ENCODE measurements at places on chromosomes 13 and 19.

GRCh38 chr13:39531646-39532045, 71.3 kb downstream of the LHFPL6 start:
- no peak for DNase-seq

DNA sequence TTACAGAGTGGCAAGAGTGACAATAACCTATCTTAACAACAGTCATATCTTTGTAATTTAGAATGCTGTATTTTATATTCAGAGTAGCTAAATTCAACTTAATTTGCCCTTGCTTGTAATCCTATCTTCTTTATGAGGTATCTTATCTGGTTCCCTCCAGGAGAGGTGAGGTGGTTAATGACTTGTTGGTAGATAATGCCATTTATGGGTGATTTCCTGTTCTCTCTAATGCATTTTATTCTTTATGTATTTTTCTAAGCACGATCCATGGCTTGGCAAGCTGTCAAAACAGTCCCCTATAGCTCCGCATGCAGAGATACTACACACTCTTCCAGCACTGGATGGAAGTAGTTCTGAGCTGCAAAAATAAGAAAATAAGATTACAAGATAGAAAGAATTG, 267.9 kb downstream of the LMO7 start:
- no peak for DNase-seq

DNA sequence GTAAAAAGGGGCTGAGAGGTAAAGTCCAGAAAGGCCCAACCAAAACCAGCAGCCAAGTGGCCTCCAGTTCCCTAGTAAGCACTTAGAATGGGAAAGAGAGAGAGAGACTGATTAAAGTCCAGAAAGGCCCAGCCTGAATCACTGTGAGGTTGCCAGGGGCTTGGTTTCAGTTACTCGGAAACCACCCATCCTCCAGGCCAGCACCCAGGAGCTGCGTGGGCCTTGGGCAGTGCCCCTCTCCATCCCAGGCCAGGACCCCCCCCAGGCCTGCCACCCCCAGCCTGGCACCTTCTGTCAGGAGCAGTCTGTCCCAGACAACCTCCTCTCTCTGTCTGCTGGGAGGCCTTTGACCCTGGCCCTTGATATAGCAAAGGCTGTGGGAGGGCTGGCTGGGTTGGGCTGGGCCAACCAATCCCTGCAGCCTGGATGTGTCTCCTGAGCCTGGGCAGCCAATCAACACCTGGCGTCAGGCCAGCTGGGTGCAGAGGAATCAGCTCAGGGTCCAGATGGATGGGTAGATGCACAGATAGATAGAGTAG, at the start of gene CYP4F2:
Gene CYP4F2 (minus strand): TSS at position 337 of the 539 bp plus-strand sequence. CDS start 463 bp downstream, outside the sequence.
- DNase-seq = no peak

DNA sequence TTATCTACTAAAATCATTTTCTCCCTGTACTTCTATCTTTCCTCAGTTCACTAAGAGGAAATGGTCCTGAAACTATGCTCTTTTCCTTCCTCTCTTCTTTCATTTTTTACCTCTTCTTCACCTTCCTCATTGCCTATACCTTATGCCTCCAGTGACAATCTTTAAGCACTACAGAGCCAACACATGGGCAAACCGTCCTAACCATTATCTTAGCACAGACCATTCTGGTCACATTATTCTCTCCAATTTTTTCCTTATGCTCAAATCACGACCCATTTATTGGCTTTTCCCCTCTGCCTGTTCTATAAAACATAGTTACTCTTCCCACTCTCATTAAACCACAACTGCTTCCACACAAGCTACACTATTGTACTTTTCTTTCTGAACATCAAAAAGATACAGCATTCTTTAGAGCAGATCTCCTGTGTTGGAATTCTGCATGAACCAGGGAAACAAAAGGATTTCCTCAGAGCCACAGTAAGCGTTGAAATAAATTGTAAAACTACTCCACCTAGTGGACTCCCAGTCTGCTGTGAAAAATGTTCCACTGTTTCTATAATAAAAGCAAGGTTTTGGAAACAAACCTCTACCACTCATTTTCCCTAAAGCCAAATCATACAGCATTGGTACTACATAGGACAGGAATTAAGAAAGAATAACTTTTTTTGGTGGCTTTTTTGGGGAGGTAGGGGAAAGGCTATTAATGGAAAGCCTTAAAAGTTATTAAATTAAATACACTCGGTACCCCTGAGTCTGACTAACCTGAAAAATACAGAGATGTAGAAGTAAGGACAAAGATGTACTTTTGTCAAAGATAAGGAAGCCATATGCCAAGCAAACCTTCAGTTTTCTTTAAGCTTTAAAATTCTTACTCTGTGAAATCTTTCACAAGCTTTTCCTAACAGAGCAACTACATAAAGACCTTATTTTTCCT, 19.5 kb downstream of the NUFIP1 start:
- no peak for DNase-seq

DNA sequence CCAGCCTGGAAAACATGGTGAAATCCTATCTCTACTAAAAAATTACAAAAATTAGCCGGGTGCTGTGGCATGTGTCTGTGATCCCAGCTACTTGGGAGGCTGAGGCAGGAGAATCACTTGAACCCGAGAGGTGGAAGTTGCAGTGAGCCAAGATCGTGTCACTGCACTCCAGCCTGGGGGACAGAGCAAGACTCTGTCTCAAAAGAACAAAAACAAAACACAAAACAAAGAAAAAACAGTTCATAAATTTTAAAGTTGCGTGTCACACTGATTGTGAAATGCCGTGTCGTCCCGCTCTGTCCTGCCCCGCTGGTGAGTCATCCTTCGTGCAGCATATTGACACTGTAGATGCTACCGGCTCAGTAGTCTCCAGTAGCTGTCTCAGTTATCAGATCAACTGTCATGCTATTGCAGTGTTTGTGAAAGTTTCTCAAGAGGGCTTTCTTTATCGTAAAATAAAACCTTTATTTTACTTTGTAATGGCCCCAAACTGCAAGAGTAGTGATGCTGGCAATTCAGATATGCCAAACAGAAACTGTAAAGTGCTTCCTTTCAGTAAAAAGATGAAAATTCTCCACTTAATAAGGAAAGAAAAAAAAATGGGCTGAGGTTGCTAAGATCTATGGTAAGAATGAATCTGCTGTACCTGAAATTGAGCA, 36.4 kb upstream of the IGFL1 start:
- peak; percentile 62 for DNase-seq

DNA sequence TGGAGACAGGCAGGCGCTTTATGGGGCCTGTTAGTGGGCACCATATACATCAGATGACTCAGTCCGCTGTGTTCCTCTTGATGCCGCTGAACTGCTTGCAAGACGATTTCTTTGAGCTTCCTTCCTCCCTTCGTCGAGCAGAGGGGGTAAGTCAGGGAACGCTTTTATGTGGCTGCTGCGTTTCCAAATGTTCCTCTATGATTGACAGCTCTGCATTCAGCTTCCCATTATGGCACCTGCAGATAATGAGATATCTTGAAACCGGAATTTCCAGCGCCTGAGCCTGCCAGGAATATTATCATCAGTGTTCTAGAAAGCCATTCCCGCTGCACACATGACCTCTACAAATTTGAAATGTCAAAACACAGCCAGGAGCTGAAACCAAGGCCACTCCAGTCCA, 257.0 kb downstream of the TSHZ3 start:
- no peak for DNase-seq

- DNase-seq = no peak
Observed at GRCh38 chr13:97318532-97318931, 96.4 kb downstream of the MBNL2 start.

GRCh38 chr13:23902975-23903905, 5.9 kb upstream of the C1QTNF9B start:
- peak; percentile 11 for DNase-seq

DNA sequence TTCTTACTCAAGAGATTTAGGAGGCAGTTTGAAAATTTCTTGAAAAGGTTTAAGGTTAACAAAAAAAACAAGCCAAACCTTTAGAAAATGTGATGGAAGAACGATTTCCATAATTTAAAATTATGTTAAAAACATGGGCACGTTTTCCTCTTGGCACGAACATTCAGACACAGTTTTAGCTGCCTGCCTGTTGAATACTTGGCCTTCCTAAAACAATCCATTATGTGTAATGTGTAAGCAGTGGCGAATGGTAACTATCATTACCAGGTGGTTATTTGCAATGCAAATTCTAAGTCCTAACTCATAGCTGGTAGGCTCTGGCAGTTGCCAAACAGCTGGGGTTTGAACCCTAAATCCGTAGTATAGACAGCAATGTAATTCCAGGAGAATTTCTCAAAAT, 1425.7 kb upstream of the SLC10A2 start:
- DNase-seq = no peak

- DNase-seq = no peak
Observed at GRCh38 chr19:7230826-7231225, 63.4 kb downstream of the INSR start.

DNA sequence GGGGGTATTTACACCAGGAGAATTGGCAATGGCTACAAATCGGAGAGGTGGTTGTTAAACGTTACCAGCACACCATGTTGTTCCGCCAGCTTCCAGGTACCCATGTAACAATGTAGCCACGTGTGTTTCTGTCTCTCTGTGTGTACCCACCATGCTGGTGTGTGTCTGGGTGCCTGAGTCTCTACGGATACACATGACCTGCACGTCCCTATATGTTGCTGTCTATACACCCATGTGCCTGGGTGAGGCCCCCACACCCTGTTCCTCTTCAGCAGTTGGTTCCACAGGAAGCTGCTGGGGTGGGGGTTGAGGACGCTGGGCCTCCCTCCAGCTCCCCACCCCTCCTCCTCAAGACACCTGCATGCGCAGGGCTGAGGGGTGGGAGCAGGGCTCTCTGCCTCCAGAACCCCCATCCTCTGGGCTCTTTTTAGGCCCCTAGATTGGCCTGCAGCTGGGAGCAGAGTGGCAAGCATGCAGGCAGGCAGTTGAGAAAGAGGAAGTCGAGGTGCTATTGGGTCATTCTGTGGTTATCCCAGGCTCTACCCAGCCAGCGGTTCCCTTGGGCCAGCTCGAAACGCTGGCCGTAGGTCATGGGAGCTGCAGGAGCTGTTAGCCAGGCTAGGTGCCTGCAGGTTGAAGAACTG, at the start of gene ARHGEF18:
Gene ARHGEF18 (plus strand): TSS at position 351 of the 644 bp plus-strand sequence. CDS start 13,954 bp downstream, outside the sequence.
- no peak for DNase-seq

GRCh38 chr13:30158774-30159445, 148.4 kb downstream of the KATNAL1 start:
- DNase-seq = no peak

GRCh38 chr19:39993605-39994004, 3.3 kb upstream of the ZNF546 start:
- no peak for DNase-seq

- DNase-seq = no peak
Observed at GRCh38 chr13:113879494-113880360, 15.9 kb upstream of the GAS6 start.

GRCh38 chr13:25778365-25778764, 273.5 kb downstream of the SHISA2 start:
- DNase-seq = no peak

- DNase-seq = no peak
Observed at GRCh38 chr19:2212861-2213711, 23.0 kb downstream of the PLEKHJ1 start.

DNA sequence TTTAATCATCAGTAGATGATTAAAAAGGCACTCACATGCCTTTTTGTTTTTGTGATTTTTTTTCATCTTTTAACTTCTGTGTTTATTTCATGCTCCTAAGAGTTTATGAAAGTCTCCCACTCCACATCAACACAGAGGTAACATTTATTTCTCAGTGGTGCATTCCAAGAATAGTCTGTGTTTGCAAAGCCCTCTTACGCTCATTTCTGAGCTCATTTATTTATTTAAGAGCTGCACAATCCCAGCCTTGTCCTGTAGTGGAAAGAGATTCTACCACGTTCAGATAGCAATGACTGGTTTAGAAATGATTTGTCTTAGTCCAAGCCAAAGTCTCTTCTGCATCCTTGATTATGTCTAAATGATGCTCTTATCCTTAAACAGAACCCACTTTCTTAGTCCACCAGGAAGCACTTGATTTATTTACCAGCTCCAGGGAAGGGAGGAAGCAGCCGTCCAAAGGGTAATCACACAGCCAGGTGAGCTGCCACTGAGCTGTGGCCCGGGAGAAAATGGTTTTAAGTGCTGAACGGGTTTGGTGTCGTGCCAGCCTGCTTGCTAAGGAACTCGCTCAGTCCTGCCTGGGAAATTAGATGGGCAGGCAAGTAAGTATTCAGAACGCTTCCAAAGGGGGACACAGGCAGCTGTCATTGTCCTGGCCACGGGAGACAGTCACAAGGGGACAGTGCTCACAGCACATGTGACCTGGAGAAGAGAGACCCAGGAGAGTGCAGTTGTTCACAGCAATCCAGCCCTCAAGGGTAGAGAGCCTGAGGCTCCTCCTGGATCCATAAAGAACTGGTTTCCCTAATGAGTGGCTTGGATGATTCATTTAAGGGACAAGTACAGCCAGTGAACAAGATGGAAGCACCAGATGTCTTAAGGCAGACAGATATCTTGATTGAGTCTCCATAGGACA, 131.8 kb upstream of the WASF3 start:
- DNase-seq = no peak

DNA sequence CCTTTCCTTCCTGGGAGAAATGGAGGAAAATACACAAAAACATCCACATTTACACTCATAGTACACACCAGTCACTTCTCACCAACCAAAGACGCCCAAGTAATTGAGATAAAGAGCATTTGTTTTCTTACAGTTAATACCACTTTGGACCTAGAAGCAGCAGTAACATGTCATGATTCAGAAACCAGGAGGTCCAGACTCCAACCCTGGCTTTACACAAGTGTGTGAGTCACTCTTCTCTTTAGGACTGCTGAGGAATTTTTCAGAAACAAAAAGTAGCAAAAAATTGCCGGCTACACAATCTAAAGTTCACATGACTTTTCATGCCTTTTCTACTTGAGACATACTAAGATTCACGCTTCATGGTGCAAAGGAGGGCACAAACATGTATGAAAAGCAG, 42.1 kb downstream of the TUBGCP3 start:
- DNase-seq = no peak

- no peak for DNase-seq
Observed at GRCh38 chr19:18023622-18024251, 15.8 kb downstream of the ARRDC2 start.

GRCh38 chr13:47135800-47136503, 239.1 kb upstream of the HTR2A start:
- no peak for DNase-seq

DNA sequence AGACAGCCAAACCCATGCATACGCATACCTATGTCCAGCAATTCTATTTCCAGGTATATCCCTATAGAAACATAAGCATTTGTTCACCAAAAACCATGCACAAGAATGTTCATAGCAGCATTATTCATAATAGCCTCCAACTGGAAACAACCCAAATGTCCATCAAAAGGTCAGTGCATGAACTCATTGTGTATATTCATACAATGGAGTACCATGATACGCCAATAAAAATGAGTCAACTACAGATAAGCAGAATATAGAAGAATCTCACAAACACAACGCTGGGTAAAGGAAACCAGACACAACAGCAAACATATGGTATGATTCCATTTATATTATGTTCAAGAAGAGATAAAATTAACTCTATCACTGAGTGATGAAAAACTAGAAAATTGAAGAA, 23.8 kb downstream of the DEDD2 start:
- DNase-seq = no peak

GRCh38 chr19:49441210-49441959, at the start of gene SLC17A7:
TSS of gene SLC17A7 (minus strand) at chr19:49441527. CDS start at chr19:49441379, 148 bp downstream.
- peak; percentile 65 for DNase-seq

- DNase-seq = no peak
Observed at GRCh38 chr19:35569281-35569781, 5.9 kb upstream of the ATP4A start.

- no peak for DNase-seq
Observed at GRCh38 chr13:74920920-74921319, 561.0 kb downstream of the TBC1D4 start.
